ENCODE measurements at places on chromosomes 16 and 17.

- DNase-seq = no peak
These were observed 17.3 kb downstream of the MPHOSPH6 start for GRCh38 chr16:82152641-82153112.

- no peak for DNase-seq
These were observed 9.0 kb downstream of the CRK start for GRCh38 chr17:1447052-1447451.

GRCh38 chr16:974611-975261 lies 4.0 kb upstream of the LMF1 start:
- no peak for DNase-seq

GRCh38 chr16:58614212-58614611 lies 15.4 kb downstream of the CNOT1 start:
- peak; percentile 23 for DNase-seq

- no peak for DNase-seq
These were observed 3.0 kb upstream of the RCVRN start for GRCh38 chr17:9907883-9908648.

GRCh38 chr16:66289051-66289680 lies 77.3 kb upstream of the CDH5 start:
- DNase-seq = no peak

GRCh38 chr17:59558953-59559352 lies 6.5 kb upstream of the DHX40 start:
- DNase-seq = no peak

DNA sequence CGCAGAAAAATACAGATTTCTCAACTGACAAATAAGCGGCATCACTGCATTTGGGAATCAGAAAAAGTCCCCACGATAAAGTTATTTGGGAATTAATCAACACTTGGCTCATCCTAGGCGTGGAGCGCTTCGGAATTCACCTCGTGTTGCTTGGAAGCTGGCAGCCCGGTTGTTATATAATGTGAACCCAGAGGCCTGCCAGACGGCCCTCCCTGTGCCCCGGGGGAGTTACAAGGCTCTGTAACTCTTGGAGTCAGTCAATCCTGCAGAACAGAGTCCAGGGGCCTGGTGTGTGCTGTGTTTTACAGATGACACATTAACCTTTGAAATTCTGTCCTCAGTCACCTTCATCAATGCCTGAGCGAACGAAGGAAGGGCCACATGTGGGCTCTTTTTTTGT lies 111.1 kb downstream of the PITPNC1 start:
- DNase-seq = no peak

DNA sequence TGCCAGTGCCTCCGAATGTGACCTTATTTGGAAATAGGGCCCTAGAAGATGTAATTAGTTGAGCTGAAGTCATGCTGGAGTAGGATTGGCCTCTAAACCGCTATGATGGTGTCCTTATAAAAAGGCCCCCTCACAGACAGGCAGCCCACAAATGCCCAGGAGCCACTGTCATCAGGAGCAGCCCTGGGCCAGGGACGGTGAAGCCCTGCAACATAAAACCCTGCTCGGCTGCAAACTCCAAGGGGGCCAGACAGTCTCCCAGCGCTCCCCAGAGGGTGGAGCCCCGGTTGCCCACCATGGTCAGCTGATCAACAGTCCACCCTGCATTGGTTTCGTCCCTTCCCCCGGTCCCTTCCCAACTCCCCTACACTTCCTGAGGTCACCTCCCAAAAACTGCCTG lies 351.7 kb downstream of the FOXL1 start:
- DNase-seq = no peak

DNA sequence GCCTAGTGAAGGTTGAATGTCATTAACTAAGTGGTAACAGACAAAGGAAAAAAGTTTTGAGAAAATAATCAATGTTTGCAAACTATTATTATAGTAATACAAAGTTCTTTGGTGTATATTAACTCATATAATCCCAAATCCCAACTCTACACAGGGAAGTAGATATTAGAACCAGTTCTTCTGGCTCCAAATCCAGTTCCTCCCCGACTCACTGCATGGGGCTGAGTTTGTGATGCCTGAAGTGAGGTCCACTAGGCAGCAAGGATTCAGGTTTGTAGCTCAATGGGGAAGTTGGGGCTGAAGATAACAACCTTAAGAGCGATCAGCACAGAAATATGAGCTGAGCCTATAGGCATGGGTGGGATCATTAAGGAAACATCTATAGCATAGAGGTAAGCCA lies 5.6 kb upstream of the SYNRG start:
- DNase-seq = no peak

DNA sequence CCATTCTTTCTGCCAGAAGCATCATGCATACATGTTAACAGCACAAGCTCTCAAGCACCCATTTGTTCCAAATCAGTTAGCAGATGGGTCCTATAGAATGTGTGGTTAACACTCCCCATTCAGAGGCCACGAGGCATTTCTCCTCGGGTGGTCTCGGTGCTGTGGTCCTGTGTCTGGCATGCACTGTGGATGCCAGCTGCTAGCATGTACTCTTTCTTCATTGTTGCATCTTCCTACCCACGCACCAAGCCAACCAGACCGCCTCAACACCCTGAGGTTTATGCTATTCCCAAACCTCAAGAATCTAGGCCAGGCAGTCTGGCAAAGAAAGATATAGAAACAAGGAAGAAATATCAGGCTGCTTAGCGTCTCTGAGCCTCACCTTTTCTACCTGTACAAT lies 27.8 kb upstream of the MRTFB start:
- no peak for DNase-seq

- DNase-seq = no peak
These were observed 13.0 kb downstream of the CDH13 start for GRCh38 chr16:82639666-82640336.

DNA sequence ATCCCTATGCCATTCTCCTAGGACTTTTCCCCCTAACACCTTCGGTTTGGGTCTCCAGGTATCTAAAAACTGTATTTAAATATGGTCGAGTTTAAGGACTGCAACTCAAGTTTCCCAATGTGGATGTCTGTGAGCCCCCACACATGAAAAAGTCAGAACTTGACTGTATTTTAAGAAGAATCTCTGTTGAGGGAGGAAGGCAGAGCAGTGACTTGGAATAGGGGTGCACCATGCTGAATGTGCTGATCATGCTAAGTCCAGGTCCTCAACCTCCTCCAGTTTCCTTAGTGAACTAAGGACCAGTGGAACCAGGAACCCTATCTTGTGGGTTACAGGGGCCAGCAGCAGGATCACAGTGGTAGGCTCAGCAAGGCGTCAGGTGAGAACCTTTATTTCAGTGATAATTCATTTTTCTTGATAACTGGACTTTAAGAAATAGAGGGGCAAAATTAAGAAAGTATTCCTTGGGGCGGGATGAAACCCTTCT lies 19.5 kb downstream of the GRB7 start:
- DNase-seq = no peak

DNA sequence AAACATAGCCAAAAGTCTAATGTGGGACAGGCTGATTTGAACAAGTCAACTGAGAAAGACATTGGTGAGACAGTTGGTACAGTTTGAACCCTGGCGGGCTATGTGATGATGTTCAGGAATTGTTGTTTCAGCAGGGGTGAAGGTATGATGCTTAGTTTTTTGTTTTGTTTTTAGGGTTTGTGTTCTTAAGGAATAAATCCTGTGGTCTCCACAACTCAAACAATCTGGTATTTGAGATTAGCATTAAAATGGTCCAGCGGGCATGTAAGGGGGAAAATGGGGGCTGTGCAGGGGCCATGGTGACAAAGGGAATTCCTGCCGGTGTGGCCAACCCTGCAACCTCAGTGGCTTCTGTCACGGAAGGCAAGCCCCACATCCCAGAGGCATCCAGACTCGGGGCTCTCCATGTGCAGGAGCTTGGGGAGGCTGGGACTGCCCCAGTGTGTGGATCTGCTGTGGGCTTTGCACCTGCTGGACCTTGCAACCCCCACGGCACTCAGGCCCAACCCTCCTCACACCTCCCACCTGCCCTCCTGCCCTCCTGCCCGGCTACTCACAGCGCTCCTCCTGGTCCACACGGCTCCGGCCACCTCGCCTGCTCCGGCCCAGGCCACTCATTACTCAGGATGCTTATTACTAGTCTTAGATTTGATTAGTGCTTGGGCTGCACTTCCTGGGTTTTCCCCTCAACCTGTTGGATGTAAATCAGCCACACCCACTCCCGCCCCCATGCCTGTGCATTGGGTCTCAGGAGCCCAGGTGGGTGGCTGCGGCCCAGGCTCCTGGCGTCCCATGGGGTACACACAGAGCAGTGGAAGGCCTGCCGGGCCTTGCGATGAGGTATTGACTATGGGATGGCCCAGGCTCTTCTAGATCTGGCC lies at the start of gene TNFRSF13B:
TNFRSF13B (minus strand) TSS at position 661 of the 881 bp plus-strand sequence; CDS start at position 618, 43 bp downstream.
- DNase-seq = no peak

DNA sequence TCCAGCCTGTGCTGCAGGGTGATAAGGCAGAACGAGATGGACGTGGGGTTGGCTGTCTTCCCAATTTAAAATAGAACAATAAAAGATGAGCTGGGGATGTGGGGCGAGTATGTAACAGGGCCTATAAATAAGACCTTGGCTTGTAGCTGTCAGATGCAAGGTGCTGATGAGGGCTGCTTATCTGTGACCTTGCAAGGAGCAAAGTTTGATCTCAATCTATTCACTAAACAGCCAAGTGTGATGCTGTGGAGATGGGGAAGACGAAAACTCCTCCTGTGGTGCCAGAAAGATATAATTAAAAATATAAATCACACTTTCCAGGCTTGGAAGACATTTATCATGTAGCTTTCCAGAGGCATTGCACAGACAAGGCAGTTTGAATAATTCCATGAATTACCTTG lies 26.7 kb upstream of the TEX2 start:
- no peak for DNase-seq

GRCh38 chr17:49028271-49028670 lies 31.1 kb downstream of the IGF2BP1 start:
- no peak for DNase-seq

DNA sequence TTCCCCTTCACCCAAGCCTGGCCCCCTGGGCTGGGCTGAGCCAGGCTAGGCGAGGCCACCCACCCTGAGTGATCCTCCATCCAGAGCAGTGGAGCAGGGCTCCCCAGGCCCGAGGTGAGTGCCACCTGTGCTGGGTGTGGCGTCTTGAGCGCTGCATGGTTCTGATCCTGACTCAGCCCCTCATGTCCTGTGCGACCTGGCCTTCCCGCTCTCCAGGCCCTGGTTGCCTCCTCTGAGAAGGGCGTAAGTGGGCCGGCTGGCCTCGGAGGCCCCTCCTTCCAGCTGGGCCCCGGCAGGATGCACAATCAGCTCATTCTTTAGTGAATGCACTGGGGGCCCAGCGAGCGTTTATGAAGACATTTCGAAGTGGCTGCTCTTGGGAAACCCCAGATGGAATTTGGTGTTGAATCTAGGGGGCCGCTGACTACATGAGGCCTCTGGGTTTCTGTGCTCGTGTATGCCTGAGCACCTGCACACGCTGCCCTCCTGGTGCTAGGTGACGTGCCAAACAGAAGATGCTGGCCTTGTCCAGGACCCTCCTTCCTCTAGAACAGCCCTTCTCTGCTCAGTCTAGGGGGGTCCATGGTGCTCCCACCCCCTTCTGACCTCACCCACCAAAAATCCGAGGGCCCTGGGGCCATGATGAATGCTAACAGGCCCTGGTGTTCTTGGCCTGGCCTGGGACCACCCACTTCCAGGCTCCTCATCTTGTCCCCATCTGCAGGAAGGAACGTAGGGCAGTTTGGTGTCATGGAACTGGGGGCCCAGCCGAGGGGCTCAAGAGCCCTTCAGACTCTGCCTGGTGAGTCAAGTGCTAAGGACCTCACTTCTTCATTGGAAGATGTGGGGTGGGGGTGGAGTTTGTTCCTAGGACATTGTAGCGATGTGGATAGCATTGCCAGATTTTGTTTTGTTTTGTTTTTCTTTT lies 3.6 kb upstream of the TMEM92 start:
- no peak for DNase-seq

DNA sequence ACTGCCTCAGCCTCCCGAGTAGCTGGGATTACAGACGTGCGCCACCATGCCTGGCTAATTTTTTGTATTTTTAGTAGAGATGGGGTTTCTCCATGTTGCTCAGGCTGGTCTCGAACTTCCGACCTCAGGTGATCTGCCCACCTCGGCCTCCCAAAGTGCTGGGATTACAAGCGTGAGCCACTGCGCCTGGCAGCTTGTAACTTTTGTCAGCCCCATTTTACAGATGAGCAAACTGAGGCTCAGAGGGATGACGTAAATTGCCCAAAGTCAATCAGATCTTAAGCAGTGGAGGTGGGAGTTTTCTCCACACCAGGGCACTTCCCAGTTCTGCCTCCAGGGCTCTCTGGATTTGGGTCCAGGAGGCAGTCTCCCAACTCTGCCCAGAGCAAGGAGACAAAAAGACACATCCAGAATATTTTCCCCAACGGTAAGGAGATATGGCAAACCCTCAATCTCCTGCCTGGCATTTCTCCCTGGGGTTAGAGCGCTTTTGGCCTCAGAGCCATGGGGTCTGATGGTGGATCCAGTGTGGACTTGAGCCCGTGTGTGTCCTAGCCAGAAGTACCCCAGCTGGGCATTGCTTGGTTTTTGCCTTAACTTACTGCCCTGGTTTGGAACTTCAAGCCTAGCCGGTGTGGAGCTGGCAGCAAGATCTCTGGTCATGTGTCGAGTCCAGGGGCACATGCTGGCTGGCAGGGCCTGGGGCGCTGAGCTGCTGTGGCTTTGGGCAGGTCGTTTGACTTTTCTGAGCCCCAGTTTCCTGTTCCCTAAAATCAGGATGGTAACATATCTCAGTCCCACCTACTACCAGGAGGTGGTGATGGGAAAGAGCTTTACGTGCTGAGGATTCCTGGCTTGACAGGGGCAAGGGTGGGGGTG lies 3.4 kb downstream of the ADAM11 start:
- no peak for DNase-seq

- no peak for DNase-seq
These were observed 1.8 kb downstream of the SOX8 start for GRCh38 chr16:983044-984030.

DNA sequence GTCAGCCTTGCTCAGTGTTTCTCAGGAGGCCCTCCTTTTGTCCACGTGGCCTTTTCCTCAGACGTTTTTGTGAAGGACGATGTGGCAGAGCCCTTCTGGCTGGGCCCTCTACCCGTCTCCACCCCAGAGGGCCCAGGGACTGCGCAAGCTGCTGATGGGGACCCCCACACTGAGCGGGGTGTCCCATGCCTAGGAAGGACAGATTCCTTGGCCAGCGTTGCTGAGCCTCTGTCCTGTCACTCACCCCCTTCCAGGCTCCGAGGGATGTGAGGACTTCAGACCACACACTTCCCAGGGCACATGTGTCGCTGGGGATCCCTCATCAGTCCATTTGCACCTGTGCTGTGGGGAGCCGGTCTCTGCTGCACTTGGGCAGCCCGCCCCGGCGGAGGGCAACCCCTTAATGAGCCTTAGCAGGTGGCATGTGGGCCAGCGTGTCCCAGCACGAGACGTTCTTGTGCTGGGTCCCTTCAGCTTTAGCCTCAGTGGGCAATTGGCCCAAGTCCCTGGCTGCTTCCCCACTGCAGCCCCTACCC lies 48.3 kb downstream of the NT5M start:
- no peak for DNase-seq
